ENCODE measurements at places on chromosomes 3 and 15.

DNA sequence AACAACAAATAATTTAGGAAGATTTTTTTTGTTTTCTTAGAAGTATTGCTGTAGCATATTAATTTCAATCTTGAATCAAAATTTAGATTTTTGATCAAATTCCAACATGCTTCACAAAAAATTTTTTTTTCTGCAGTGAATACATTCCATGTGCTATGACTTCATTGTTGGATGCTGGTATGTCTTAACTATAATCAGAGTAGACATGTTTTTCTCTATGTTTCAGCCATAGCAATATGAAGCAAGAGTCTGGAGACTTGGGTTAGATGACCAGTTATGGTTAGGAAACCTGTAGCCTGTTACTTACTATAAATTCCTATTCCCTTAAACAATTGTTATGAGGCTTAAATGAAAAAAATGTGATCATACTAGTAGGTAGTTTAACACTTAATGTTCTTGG is 176.1 kb upstream of the CHL1 start:
- DNase-seq: no peak

DNA sequence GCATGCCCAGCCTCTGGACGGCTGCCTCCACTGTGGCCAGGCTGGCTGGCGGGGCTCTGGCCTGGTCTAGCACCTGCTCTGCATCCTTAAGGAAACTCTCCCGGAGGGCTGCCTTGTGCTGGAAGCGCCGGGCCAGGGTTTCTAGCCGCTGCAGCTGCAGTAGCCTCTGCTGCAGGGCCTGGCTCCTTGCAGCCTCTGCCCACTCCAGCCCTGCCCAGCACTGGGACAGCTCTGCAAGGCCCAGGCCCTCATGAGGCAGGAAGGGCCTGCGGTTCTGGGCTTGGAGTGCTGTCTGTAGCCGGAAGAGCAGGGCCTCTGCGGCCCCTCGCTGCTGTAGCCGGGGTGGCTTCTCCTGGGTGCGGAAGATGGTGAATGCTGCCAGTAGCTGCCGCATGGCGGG is 8.0 kb downstream of the SPTBN5 start:
- no peak for DNase-seq

GRCh38 chr3:38054499-38055001 is 15.5 kb downstream of the DLEC1 start:
- no peak for DNase-seq

GRCh38 chr3:66453651-66454463 is 47.0 kb downstream of the LRIG1 start:
- DNase-seq: no peak

- DNase-seq: no peak
These were observed 255.6 kb upstream of the ZNF717 start for GRCh38 chr3:76040946-76041345.

- no peak for DNase-seq
These were observed 20.1 kb downstream of the ZNF80 start for GRCh38 chr3:114217266-114217665.

- DNase-seq: no peak
These were observed 28.9 kb downstream of the OSBPL10 start for GRCh38 chr3:31952205-31952604.

DNA sequence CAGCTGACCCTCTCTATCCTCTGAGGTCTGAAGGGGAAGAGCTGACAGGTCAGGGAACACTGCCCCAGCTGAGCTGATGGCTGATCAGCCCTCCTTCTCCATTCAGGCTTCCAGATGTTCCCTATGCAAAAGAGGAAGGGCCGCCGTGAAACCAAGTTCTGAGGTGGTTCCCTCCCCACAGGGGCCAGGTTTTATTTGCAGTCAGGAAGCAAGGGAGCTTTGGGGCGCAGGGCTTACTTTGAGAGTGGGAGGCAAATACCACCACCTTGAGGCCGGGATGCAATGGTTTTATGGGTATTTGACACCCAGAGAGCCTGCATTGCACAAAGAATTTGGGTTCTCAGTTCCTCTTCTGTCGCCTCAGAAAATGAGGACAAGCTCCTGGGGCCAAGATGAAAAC is 186.9 kb downstream of the ARRDC4 start:
- no peak for DNase-seq

DNA sequence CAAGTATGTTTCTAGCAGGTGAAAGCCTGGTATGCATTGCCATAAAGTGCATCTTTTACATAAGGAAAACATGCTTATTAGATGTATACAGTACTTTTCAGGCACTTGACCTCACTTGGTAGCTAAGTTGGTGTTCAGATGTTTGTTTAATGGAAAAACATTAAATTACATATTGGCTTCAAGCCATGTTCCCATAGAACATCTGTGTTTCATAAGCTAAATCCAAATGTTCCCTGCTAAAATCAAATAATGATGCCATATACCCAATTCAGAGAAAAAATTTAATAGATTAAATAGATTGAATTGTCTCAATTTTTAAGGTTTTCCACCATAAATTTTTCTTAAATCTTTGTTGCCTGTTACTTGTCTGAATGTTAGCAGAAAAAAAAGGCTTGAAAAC is 19.1 kb upstream of the RPL22L1 start:
- no peak for DNase-seq

DNA sequence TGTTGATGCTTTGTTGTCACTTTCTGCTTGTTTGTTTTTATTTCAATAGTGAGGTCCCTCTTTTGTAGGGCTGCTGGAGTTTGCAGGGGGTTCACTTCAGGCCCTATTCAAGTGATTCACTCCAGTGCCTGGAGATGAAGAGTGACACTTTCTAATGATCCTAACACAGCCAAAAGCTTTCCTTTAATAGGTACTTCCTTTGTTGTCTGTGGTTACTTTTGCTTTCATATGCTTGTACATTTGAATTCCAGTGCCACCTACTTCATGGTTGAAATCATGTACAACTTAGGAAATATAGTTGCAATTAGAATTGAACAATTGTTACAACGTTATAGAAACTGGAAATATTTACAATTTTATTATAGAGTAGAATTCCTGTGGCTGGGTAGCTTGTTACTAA is 466.8 kb upstream of the EPHA3 start:
- no peak for DNase-seq

DNA sequence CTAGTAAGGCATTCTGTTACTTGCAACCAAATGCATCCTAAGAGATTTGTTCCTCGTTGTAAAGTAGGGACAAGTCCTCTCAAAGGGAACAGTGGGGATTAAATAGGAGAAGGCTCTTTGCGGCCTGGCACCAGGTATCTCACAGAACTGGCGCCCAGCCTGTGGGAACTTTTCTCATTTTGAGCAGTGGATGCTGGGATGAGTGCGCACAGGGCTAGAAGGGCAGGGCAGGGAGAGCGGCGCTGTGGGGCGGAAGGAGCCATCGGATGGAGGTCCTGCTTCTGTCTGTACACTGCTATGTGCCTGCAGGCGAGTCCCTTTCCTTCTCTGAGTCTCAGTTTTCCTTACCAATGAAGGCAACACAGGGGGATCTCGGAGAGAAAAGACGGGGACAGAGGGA is 50.6 kb downstream of the WNT7A start:
- DNase-seq: no peak

- no peak for DNase-seq
These were observed 102.5 kb downstream of the EPHB1 start for GRCh38 chr3:134897391-134898141.

DNA sequence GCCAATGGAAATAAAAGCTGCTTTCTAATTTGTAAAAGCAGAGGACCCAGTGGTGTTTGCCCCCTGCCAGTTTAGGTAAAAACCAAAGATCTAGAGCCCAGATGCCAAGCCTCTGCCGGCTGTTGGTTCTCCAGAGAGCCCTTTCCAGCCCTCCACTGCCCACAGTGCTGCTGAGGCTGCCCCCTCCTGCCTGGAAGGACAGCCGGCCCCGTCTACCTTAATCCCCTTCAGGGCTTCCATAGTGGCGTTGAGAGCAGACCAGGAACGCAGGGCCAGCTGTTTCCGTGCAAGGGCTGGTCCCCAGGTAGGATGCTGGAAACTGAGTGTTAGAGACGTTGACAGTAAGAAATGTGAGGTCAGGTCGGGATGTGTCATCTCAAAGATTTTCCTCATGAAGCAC is 6.9 kb downstream of the ST8SIA2 start:
- no peak for DNase-seq
